Fibroblast of skin of scalp (primary cell): ENCODE measurements at places on chromosomes 4 and X.

DNA sequence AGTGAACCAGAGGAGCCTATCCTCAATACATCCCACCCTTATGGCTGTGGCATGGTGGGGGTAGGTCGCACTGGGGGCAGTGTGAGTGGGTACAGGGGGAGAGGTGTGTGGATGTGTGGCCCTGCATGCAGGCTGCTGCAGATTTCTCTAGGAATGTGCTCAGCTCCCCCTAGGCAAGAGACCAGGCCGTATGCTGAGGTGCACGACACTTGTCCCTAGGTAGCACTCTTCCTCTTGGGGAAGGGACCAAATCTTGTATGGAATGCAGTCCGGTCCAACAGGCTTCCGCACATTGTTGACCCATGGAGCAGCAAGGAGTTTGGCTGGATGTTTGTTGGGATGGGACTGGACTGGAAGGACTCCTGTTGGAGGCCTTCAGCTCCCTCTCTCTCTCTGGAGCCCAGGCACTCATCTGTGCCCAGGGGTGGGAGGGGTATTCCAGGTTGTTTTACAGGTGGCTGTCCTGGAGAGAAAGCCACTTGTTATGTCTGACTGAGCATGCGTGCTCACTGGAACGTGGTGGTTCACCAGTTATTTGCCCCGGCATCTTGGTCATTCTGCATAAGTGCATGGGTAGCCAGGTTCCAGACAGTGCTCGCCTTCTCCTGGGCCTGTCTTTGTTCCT, 55.1 kb downstream of the NBDY start:
- no peak for DNase-seq

GRCh38 chr4:156966836-156967235, 4.8 kb downstream of the PDGFC start:
- DNase-seq: no peak

DNA sequence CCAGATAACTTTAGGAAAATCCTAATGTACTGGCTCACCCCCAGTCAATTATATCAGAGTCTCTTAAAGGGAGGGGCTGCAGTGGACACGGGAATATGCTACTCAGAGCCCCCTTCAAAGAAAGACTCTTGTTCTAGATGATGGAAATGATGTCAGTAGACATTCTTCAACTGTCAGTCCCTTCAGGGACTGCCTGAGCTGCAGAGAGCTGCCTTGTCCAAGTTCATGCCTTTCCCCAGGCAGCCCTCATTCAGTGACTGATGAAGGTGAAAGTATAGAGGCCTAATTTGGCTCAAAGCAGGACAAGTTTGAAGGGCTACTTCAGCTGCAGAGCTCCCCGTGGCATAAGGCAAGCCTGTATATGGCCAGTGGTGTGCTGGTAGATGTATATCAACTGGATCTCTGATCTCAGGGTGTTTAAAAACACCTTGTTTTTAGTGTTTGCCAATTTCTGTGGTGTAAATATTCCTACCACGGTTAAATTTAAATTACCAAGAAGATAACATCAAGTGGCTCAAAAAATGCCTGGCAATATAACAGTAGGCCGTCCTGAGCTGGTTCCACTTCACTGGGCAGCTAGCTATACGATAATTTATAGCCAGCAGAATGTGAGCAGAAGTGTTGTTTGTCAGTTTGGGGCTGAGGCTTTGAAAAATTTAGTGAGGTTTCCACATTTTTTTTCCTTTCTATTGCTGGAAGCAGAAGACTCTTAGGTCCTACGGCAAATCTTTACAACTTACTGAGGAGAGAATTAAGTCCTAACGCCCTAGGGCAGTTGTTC, 748.8 kb upstream of the FTHL17 start:
- no peak for DNase-seq

DNA sequence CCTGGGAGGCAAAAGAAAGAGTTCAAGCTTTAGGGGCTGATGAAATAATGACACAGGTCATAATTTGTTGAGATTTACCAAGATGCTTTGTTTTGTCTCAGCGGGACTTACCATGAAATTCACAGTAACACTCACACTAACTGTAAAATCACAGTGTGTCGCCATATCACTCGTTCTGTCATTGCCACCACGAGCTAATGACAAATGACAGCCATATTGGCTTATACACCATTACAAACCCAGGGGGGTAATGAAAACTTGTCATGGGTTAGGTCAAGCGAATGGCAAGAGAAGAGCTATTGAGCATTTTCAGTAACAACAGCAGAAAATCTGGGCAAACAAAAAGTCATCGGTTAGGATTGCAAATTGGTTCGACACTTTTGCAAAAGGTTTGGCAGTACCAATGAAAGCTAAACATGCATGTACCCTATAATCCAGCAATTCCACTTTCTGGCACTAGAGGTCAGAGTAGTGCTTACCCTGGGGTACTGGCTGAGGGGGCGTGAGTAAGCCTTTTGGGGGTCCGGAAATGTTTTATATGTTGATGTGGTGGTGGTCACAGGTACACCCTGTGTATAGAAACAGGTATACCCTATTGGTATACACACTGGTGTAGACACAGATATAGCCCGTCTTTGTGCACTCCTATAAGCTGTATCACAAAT, 83.9 kb upstream of the RAI2 start:
- DNase-seq: peak; percentile 16

DNA sequence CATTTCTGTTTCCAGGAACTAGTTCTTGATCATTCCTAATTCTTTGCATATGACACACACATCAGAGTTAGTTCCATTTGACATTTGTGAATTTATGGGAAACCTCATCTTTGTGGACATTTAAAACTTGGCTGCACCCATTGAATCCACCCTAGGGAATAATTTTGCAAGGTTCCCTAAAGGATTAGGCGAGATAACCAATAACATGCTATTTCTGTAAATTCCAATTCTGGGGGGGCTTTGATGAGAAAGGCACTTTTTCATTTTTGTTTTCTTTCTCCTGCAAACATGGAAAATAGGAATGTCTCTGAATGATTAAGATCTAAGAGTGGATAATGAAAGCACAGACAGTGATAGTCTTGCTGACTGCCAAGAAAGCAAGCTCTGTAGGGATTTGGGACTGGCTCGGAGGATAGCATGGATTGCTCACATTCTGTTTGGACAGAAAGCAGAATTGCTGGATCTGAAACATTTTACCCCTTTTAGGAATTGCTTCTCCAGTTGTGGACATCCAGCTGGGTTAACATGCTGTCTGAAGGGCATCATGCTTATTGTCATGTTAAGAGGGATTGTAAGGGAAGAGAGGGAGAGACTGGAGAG, 145.1 kb downstream of the NHS start:
- peak; percentile 65 for DNase-seq

DNA sequence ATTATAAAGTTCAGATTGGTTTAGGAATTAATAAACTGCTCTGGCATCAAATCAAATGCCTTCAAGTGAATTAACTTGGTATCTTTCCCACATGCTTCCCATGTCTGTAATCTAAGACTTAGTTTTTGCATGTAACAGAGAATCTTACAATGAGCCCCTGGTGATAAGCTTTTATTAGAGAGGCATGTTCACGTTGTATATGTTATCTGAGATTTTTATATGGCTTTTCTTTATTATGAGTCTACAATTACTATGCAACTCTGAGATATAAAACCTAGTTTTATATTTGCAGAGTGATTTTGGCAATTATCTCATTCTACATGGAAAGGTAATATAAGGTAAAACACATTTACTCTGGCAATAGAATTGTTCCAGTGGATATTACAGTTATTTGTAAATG, 1578.4 kb upstream of the IGFBP7 start:
- no peak for DNase-seq

DNA sequence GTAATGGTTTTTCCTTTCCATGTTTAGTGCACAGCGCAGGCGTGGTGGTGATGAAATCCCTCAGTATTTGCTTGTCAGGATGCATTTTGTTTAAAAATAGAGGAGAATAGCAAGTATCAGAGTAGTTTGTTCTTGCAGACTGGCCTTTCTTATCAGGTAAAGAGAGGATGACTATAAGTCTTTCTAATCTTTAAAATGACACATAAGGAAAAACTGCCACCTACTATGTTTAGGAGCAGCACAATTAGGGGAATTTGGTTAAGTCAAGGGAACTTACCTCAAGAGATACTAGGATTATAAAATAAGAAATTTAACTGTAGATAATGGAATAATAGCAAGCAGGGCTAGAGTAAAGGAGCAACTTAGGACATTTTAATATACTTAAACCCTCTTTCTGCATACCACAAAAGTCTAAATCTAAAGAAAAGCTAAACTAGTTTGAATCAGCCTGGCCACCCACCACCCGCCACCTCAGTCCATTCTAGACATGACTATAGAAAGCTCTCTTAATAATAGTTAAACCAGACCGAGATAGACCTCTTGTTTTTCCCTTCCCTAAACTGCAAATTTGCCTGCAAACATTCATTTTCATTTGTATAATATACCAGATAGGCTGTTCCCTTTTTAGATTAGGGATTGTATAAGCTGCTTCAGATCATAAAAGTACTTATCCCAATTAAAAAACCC, 62.0 kb downstream of the APOOL start:
- DNase-seq: no peak

DNA sequence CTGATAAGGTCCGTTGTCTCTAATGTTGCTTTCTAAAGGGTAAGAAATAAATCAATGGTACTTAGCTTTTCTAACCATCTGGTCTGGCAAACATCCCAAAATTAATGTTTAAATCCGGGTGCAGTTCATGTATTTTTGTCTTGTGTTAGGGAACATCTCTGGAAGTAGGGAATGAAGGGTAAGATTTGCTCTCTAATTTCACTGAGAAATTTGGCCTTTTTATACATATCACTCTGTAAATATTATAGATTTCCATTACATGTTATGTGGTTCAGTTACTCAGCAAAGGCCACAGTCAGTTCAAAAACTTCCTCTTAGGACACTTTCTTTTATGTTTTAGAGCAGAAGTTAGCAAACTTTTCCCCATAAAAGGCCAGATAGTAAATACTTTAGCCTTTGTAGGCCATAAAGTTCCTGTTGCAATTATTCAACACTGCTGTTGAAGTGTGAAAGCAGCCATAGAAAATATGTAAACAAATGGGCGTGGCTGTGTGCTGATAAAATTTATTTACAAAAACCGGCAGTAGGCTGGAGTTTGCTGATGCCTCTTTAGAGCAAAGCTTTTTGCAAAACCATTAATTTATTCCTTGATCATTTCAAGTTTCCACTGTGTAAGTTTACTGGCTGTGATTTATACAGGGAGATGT, 218.1 kb downstream of the ANTXR2 start:
- DNase-seq: peak; percentile 8

- DNase-seq: peak; percentile 61
Observed at GRCh38 chr4:11424000-11424399, 4.7 kb downstream of the HS3ST1 start.

- no peak for DNase-seq
Observed at GRCh38 chr4:15658136-15658770, 3.1 kb upstream of the FBXL5 start.

DNA sequence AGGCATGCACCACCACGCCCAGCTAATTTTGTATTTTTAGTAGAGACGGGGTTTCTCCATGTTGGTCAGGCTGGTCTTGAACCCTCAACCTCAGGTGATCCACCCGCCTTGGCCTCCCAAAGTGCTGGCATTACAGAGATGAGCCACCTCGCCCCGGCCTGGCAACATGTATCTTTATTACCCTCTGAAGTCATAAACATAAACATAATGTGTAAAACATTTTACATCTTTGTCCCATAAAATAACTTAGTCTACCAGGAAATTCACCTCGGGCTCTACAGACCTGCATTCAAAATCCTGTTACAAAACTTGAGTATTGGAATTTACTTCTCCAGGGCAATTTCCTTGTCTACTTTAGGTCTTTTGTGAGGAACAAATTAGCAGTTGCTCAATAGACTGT, 68.1 kb upstream of the DUSP21 start:
- DNase-seq: no peak

GRCh38 chrX:155534800-155535199, 76.4 kb upstream of the F8A3 start:
- no peak for DNase-seq

DNA sequence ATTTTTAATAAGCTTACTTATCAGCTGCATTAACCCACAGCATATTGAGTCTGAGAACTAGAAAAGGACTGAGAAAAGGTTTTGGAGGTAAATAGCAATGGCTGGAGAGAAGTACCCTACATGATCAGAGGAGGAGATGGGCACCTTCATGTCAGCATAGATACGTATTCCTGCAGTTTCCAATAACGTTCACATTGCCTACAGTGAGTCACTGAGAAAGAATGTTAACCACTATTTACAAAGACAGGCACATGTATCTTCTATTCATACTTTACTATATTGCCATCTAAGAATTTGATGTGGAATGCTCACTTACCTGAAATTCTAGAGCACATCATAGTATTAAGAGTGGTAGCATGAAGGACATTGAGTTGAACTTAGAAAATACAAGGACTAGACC, 92.5 kb downstream of the TLL1 start:
- DNase-seq: no peak

GRCh38 chr4:21757248-21757647, 191.3 kb downstream of the KCNIP4 start:
- no peak for DNase-seq

DNA sequence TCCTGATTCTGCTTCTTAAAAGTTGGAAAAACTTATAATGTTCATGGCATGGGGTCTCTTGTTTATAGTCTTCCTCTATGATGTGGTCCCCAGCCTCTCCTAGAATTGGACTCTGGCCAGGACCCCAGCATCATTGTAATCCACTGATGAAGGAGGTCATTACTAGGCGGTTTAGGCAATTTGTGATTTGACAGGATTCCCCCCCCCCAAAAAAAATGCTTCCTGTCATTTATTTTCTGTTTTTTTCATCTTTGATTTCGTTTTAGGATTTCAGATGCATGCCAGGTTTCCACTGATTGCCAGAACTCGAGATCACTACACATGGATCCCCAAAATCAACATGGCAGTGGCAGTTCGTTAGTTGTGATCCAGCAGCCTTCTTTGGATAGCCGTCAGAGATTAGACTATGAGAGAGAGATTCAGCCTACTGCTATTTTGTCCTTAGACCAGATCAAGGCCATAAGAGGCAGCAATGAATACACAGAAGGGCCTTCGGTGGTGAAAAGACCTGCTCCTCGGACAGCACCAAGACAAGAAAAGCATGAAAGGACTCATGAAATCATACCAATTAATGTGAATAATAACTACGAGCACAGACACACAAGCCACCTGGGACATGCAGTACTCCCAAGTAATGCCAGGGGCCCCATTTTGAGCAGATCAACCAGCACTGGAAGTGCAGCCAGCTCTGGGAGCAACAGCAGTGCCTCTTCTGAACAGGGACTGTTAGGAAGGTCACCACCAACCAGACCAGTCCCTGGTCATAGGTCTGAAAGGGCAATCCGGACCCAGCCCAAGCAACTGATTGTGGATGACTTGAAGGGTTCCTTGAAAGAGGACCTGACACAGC, 4.9 kb downstream of the SPRY1 start:
- no peak for DNase-seq
